ENCODE measurements at places on chromosomes 11 and 22.
A peak's percentile ranks its signal among the peaks of the same experiment; 100 is the strongest.

GRCh38 chr11:33542921-33543320 is 157.7 kb downstream of the C11orf91 start:
- DNase-seq, result peak; percentile 74

GRCh38 chr22:26852176-26852575 is 194.8 kb downstream of the MIAT start:
- no peak for DNase-seq

DNA sequence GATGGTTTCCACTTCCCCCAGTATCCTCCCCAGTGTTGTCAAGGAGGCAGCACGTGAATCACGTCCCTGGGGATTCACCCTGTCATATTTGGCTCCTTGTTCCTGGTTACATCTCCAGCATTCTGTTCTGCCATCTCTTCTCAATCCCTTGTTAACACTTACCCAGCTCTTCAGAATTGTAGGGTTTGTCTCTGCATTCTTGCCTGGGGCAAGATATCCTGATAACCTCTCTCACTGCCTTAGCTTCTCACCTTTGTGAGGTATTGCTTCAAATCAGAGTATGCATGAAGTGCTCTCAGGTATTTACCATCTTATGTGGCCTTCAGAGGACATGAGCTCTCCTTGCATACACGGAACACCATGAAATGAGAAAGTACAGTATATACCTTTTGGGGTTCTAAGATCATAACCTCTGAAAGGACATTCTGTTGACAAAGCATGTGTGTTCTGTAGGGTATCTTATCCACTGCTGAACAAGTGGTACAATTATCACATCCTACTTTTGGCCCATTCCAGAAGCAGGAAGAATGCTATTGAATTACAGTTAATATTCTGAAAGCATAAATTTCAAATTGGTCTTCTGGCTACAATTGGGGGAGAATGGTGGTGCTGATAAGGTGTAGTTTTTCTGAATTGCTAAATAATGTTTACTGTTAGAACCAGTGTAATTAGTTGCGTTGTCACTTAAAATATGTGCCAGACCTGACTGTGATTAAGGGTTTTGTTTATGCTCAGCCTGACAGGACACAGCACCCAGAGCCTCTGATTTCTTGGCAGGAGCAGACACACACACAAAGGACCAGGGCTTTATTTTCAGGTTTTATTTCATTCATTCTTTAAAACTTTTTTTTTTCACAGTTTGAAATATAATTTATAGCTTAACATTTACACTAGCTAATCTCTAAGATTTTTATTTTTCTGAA is 32.7 kb downstream of the VSTM5 start:
- DNase-seq, result no peak

DNA sequence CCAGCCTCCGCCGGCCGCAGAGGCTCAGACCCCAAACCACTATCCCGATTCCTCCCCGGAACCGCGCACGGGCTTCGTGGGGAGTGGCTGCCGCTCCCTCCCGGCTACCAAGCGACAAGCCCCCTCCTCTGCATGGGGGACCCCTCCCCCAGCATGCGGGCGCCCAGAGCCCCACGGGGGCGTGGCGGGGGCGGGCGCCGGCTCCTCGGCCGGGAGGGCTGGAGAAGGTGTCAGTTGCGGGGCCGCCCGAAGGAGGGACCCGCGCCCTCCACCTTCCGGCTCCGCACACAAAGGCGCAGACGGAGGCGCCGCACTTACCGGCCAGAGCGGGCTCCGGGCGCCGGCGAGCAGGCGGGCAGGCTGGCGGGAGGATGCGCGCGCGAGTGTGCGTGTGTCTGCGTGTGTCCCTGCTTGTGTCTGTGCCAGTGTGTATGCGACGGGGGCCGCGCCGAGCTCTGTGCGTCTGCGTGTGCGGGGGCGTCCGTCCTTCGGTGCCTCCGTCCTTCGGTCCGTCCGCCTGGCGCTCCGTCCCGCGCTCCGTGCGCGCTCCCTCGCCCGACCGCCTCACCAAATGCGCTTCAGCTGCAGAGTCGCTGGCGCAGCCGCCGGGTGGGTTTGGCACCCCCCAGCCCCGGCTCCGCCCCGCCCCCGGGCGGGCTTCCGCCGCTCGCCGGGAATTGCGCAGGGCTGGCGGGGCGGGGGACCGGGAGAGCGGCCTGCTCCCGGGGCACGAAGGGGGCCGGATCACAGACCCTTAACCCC is at the start of gene PTPN5:
TSS of gene PTPN5 (minus strand) at position 592 of the 762 bp plus-strand sequence. CDS start 19,840 bp downstream, outside the sequence.
- no peak for DNase-seq

DNA sequence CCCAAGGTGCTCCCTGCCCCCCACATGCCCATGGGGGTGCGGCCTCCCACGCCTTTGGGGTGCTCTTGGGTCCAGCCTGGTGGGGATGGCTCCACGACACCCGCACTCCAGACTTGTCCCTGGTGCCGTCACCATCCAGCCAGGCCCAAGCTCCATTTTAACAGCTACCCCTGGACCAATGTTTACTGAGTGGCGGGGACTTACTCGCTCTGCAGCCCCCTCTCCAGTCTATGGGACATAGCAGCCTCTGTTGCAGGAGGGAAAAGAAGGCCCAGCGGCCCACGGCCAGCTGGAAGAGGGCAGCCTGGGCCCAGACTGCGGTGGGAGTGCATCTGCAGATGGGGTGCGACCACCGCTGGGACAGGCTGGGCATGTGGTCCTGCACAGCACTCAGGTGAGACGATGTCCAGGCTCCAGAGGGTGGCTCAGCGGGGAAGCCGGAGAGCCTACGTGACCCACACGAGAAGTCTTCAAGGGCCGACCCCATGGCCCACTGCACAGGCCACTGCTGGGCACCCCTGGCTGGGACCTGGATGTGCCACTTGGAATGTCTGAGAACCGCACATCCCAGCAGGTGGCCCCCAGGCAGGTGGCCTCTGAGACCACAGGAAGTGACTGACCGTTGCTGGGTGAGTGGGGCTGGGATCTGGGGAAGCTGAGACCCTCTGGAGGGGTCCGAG is 18.1 kb downstream of the IL17REL start:
- no peak for DNase-seq

- no peak for DNase-seq
Observed at GRCh38 chr11:3962406-3962840, 107.0 kb downstream of the STIM1 start.

DNA sequence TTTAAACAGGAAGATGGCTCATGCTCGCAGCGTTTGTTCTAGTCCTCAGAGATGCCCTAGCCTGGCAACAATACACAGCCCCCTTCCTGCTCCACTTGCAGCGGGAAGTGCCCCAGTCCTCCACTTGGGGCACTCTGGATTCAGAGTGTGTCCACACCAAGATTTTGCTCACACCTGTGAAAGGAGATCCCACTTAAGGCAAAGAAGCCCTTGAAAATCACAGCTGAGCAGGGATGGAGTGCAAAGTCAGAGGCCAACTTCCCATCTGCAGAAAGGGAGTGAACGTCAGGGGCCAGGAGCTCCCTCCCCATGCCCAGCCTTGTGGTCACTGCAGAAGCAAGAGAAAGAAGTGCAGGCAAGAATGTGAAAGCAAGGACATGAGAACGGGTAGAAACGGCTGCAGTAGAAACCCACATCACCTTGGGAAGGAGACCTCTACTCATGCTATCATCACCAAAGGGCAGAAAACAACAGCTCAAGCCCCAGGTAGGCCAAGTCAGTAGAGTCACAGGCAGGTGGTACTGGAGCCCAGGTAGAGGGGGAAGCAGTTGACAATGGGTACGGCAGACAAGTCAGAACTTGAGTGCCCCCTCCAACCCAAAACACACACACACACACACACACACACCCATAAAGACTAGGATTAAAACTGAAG is 157.4 kb downstream of the BUD13 start:
- DNase-seq, result no peak

- DNase-seq, result no peak
Observed at GRCh38 chr11:80031014-80031600, 590.3 kb upstream of the TENM4 start.

DNA sequence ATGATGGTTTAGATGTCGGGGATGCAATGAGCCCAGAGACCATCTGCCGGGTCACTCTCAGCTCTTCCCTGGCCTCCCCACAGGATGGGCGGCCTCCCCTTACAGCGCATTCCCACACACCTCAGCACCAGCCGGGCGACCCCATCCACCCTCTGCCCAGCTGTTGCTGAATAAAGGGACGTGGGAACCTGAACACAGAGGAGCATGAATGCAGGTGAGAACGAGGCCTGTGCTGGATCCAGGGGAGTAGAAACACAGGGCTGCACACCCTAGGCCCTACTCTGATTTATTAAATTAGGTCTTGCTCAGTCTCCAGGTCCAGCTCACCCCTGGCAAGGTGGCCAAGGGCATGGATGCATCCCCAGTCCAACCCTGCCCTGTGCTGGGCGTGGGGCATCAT is 180.5 kb downstream of the CTTN start:
- no peak for DNase-seq

DNA sequence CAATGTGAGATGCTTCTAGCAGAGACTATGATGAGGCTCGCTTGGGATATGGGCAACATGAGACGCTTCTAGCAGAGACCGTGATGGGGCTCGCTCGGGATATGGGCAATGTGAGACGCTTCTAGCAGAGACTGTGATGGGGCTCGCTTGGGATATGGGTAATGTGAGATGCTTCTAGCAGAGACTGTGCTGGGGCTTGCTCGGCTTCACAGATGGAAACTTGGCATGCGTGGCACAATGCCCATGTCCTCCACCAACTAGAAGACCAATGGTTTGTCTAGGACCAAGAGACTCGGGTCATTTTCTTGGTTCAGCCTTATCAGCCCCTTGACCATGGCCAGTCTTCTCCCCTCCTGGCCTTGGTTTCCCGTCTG is 7.1 kb downstream of the MYEOV start:
- no peak for DNase-seq

DNA sequence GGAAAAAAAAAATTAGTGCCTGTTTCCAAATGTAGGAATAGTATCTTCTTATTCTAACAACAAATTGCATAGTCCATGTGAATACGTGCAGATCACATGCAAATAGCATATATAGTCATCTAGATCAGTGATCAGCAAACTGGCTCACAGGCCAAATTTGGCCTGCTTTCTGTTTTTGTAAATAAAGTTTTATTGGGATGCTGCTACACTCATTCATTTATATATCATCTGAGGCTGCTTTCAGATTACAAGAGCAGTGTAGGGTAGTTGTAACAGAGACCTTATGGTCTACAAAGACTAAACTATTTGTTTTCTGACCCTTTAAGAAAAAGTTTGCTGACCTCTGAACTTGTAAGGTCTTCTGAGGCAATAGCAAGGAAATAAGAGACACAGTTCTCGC is 65.6 kb downstream of the SFI1 start:
- DNase-seq, result no peak

DNA sequence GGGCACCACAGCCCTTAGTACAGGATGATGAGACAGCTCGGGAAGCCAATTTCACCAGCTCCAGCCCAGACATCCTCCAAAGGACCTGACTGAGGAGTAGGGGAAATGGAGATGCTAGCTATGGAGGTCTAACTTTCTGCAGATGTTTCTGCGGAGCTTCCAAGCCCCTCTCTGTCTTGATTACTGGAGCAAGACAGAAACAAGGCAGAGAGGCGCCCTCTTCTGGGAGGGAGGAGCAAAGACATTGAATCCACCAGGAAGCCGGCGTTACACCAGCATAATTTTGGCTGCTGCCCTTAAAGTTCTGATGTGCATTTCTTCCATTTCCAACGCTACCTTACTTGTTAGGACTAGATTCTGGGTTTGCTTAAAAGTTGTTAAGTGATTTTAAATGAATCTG is 107.3 kb upstream of the HSD17B12 start:
- DNase-seq, result no peak

DNA sequence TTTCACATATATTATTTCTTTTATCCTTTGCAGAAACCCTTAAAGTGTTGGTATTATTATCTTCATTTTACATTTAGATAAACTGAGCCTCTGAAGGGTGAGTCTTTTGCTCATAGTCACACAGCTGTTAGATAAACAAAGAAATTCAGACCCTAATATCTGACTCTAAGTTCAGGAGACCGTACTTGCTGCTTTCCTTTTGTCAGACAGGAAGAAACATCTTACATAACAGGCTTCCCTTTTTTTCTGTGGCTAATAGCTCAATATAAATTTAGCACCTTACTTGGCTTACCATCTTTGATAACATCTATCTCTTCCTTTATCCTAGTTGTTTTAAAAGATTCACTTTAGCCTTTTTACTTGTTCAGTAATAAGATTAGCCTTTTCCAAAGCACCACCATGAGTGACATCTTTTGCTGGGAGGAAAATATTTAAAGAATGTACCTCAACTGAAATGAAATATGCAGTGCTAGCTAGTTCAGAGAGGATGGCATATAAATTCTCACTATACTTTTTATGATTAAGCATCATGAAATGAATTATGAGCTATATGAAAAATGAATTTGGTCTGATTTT is 128.6 kb downstream of the WNT11 start:
- DNase-seq, result no peak

DNA sequence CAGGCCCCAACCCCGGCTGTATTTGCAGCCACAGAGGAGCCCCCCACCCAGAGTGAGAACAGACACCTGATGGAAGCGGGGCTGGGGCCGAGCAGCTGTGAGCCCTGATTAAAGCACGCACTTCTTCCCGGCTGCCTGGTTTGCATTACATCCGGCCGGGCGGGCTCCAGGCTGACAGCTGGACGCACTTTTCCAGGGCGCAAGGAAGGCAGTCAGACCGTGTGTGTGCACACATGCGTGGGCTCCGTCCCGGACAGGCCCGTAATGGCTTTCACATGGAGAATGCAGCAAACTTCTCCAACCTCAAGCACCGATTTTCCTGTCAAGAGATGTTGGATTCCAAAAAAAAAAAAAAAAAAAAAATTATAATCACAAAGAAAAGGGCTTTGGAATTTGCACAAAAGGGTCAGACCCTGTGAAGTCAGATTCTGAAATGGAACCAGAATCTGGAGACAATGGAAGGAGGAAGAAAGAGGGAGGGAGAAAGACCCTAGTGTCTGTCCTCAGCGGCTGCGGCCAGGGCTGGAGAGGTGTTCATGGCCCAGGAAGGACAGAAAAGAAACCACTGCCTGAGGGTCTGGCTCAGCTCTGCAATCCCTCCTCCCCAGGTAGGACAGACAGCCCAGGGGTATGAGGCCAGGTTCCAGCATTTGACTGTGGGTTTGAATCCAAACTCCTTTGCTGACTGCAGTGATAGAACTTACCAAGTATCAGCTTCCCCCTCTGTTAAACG is 365.5 kb downstream of the MN1 start:
- no peak for DNase-seq

- DNase-seq, result no peak
Observed at GRCh38 chr11:3345736-3346135, 33.2 kb downstream of the ZNF195 start.

Measured in adrenal gland (tissue), 19 donors.